ENCODE measurements at places on chromosomes 12 and 14. TPM values are rescaled to one million over a fixed set of nuclear protein-coding genes. Genes with fewer than 3 reads are reported as not detected.

FAM186B gene
- 0.36 TPM for total RNA-seq

KIF5A gene
- 0.16 TPM for total RNA-seq

SOAT2 gene
- not detected for total RNA-seq

NID2 gene
- 2.3 TPM for total RNA-seq

NT5DC3 gene
- 4.8 TPM for total RNA-seq
